Cardiac septum (tissue), 1 donor: ENCODE measurements at places on chromosomes 3 and 15.
A peak's percentile ranks its signal among the peaks of the same experiment; 100 is the strongest.

GRCh38 chr3:72548461-72548860, 299.8 kb downstream of the SHQ1 start:
- DNase-seq = no peak

- DNase-seq = no peak
Measured at GRCh38 chr3:159649951-159650350, 338.7 kb upstream of the IL12A start.

GRCh38 chr3:8519774-8520448, 18.3 kb downstream of the LMCD1 start:
- DNase-seq = no peak

DNA sequence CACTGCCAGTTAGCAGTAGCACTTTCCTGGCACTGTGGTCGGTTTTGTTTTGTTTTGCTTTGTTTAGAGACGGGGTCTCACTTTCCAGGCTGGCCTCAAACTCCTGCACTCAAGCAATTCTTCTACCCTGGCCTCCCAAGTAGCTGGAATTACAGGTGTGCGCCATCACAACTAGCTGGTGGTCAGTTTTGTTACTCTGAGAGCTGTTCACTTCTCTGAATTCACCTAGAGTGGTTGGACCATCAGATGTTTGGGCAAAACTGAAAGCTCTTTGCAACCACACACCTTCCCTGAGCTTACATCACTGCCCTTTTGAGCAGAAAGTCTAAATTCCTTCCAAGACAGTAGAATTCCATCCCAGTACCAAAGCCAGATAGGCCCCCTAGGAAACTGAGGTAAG, 22.6 kb downstream of the CLDN18 start:
- no peak for DNase-seq

DNA sequence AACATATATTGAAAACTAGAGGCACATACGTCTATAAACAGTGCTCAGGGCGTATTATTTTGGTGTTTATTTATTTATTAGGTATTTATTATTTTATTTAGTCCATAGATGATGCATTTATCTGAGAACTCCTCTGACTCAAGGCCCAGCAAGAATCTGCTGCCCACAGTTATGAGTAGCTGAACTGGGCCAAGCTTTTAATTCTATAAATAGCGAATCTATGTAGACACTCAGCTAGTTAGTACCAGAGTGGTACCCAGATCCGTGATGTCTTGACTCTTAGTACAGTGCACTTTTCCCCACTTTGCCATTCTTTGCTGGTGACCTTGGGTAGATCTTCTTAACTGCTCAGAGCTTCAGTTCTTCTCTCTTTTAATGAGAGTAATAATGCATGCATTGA, 370.4 kb upstream of the TPRG1 start:
- no peak for DNase-seq

DNA sequence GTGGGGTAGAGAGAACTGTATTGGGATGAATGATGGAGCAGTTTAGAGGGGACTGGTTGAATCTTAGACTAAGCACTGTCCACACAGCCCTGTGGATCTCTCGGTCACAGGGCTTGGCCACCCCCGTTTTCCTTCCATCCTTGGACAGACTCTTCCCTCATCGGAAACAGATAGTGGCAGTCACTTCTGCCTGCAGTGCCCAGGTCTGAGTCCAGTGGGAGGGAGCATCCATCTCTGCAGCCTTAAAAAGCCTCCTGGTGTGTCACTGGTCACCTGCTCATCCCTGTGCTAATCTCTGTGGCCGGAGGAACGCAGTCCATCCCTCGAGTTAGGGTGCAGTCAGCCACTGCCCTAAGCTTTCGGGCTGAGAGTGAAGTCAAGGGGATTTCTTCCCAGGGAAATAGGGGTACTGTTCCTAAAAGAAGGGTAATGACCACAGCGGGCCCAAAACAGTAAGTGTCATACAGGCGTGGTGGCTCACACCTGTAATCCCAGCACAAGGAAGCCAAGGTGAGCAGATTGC, 32.0 kb downstream of the PLA2G4D start:
- peak; percentile 49 for DNase-seq

- no peak for DNase-seq
Measured at GRCh38 chr3:24299806-24300626, 194.6 kb downstream of the THRB start.

- no peak for DNase-seq
Measured at GRCh38 chr3:15218689-15219088, 12.6 kb downstream of the CAPN7 start.

DNA sequence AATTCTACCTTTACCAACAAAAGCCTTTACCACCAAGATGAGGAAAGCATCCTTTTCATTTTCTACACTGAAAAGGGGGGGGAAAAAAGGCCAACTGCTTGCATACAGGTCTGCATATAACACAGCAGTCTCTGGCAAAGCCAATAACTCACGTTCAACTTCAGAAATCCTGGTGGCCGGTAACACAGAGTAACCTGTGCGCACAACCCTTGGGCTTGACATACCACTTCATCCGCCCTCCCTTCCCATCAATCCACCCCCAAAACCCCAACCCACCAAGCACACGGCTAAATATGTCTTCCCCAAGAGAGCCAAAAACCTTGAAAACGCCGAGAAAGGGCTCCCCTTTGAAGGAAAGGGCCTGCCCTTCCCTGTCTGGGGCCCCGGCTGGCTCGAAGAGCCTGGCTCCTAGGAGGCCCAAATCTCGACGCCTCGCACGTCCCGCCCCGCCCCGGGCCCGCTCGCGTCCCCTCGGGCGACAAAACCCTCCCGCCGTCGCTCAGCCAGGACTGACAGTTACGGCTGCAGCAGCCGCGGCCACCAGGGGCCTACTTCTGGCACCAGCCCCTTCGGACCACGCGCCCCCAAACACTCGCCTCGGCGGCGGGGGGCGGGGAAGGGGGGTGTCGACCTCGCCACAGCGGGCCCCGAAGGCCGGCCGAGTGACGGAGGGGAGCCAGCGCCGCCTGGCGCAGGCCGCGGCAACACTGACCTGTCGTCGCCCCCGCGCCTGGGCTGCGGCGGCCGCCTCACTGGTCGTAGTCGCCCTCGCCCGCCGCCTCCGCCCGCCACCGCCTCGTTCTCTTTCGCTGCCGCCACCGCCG, 835 bp downstream of the UBE3A start:
- DNase-seq = peak; percentile 74

DNA sequence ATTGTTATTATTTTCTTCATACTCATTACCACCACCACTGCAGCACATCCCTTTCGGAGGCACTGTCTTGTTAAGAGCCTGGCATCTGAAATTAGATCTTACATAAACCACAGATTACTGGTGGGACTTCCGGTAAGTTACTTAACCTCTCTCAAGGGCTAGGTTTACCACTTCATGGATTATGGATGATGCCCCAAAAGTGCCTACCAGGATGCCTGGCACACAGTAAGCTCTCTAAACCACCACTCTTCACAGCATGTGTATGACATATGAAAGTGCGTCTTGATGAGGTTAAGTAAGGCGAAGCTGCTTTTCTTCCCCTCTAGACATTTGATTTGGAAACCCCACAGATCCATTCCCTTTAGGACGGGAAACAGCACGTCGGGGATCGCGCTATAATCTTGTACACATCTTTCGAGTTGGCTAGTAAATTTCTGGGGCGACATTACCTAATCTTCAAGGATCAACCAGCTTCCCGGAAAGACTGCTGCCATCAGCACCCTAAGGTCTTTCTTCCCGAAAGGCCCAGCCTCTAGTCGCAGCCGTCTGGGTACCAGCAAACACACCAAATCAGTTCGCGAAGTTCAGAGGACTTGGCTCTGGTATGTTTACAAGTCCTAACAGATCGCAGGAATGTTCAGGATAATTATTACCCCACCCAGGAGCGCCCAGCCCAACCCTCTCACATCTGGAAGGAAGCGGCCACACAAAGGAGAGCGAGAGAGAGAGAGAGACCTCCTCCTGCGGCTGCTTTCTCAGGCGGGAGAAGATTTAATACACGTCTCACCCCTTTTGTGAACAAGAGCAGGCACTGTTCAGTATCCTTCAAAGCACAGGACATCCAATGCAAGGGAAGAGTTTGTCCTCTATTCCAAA, 155.1 kb upstream of the FRMD4B start:
- no peak for DNase-seq

- DNase-seq = peak; percentile 29
Measured at GRCh38 chr3:129413687-129414506, 14.5 kb downstream of the EFCAB12 start.

DNA sequence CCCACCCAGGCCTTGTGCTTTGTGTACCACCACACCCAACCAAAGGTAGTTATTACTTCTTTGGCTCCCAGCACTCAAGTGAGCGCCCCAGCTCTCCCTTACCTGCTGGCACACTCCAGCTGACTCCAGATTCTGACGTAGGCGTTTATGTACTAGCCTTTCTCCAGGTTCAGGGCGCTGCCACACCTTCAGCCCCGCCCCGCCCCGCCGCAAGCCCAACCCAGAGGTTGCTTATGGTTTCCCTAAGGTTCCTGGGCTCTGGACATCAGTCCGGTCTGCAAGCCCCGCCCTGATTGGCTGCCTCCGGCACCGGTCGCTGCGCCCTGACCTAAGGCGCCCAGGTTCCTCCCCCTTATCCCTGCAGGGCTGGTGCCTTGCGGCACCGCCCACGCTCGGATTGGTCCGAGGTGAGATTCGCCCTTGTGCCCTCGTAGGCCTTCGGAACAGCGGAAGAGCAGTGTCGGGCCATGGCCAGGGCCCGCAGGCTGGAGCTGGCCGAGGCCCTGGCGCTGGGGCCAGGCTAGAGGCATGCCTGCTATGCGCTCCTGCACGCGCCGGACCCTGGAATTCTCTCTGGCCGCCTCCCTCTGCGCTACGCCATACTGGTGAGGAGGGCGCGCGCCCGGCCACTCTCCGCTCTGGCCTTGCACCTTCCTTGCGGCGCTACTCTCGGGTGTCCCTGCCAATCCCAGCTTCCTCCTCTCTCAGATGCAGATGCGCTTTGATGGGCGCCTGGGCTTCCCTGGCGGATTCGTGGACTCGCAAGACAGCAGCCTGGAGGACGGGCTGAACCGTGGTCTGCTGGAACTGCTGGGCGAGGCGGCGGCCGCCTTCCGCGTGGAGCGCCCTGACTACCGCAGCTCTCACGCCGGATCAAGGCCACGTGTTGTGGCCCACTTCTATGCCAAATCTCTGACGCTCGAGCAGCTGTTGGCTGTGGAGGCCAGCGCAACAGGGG, 19.8 kb upstream of the NUDT16 start:
- peak; percentile 96 for DNase-seq

GRCh38 chr3:166721466-166721865, 658.6 kb downstream of the ZBBX start:
- no peak for DNase-seq
